ENCODE measurements at places on chromosomes 3 and 15. TPM values are rescaled to one million over a fixed set of nuclear protein-coding genes. Genes with fewer than 3 reads are reported as not detected.

DNA sequence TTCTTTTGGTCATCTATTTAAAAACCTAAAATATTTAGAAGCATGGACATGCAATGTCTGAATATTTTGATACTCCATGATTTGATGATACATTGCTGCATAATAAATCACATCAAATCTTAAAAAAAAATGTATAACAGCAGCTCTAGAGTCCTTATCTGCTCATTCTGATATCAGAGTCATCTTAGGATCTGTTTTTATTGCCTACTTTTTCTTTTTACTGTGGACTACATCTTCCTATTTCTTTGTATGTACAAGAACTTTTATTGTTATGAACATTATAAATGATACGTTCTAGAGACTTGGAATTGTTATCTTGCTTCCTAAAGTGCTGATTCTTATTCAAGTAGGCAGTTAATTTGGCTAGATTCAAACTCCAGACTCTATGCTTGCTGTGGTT lies 72.7 kb downstream of the IQCH start:
- no peaks in the 10 kb centered on the region for H3K36me3 ChIP-seq
- H3K4me3 ChIP-seq = no peak overlapping the region
- H3K27me3 ChIP-seq = no peaks in the 10 kb centered on the region
- no peaks in the 10 kb centered on the region for H3K4me1 ChIP-seq
- no peak overlapping the region for H3K27ac ChIP-seq

Gene TUSC7
- total RNA-seq = not detected

DNA sequence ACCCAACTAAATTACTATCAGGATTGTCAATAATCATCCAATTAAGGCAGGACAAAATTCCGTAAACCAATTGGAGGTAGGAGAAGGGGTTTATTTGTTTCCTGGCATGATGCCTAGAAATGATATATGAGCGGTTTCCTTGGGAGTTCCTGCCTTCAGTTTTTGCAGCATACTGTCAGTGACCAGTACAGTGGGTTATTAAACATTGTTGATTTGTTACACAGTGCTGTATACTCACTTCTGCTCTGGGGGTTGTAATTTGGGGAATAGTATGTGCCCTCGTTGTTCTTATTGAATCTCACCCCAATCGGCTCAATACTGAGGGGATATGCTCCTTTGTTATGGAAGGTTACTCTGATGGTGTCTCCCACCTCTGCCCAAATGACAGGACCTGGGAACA lies 22.2 kb downstream of the CP start:
- DNase-seq = no peak
- H3K27ac ChIP-seq = no peak overlapping the region
- no peaks in the 10 kb centered on the region for H3K36me3 ChIP-seq
- H3K27me3 ChIP-seq = no peaks in the 10 kb centered on the region

GRCh38 chr15:88656760-88657221 lies 18.0 kb downstream of the ISG20 start:
- no peaks in the 10 kb centered on the region for H3K36me3 ChIP-seq
- H3K27me3 ChIP-seq = no peaks in the 10 kb centered on the region
- no peak overlapping the region for H3K27ac ChIP-seq
- DNase-seq = peak; percentile 59

GRCh38 chr3:155271343-155271613 lies 22.2 kb downstream of the STRIT1 start:
- H3K27me3 ChIP-seq = no peaks in the 10 kb centered on the region
- no peaks in the 10 kb centered on the region for H3K36me3 ChIP-seq
- no peak for DNase-seq

Gene HYAL3
- total RNA-seq = 3.3 TPM

All from sigmoid colon (tissue), 7 donors.